ENCODE measurements at places on chromosomes 5 and 9. TPM values are rescaled to one million over a fixed set of nuclear protein-coding genes. Genes with fewer than 3 reads are reported as not detected.

Gene C9orf50
- total RNA-seq, result not detected

Gene LRRC70
- 1.9 TPM for total RNA-seq

Gene DNAI1
- not detected for total RNA-seq

Gene GOLM1
- 4.9 TPM for total RNA-seq

Gene PCDHB4
- total RNA-seq, result 1.6 TPM

Gene ARHGEF37
- total RNA-seq, result 11.0 TPM

Gene PROP1
- not detected for total RNA-seq

Gene ADGRV1
- 1.4 TPM for total RNA-seq

Gene SNX18
- 15.8 TPM for total RNA-seq

Gene ADGRD2
- not detected for total RNA-seq

Gene PAEP
- total RNA-seq, result not detected

Gene IFNA13
- not detected for total RNA-seq

Gene HRCT1
- 12.5 TPM for total RNA-seq

Gene AGXT2
- total RNA-seq, result not detected

Gene SURF2
- total RNA-seq, result 18.1 TPM

Gene KIAA0825
- total RNA-seq, result 2.4 TPM

Gene NR5A1
- total RNA-seq, result not detected

Gene LOX
- 11.6 TPM for total RNA-seq

Gene PTGES
- 1.1 TPM for total RNA-seq

Gene PCDHGA9
- 3.7 TPM for total RNA-seq

Gene ZFP62
- 10.6 TPM for total RNA-seq

Gene GHR
- total RNA-seq, result 10.9 TPM

Gene AHRR
- 0.30 TPM for total RNA-seq

Gene PCYOX1L
- total RNA-seq, result 5.6 TPM

Gene SRA1
- total RNA-seq, result 27.9 TPM

Gene CDX1
- not detected for total RNA-seq

Gene SLC36A2
- total RNA-seq, result not detected

Gene NUDT12
- total RNA-seq, result 6.2 TPM

Gene SHISAL2B
- not detected for total RNA-seq

Gene SLC12A7
- total RNA-seq, result 42.3 TPM

Gene S100Z
- total RNA-seq, result not detected

Gene PCDHGC5
- 1.7 TPM for total RNA-seq

Gene GNA14
- total RNA-seq, result 2.2 TPM

Gene IFNK
- total RNA-seq, result not detected

Gene CER1
- not detected for total RNA-seq

Gene SLC25A2
- total RNA-seq, result not detected

Gene TAS2R1
- not detected for total RNA-seq

Gene PCDHB12
- 2.3 TPM for total RNA-seq

Data from right atrium auricular region (tissue), 2 donors.